Calu3 (cell line): ENCODE measurements at places on chromosomes 2 and 18.

DNA sequence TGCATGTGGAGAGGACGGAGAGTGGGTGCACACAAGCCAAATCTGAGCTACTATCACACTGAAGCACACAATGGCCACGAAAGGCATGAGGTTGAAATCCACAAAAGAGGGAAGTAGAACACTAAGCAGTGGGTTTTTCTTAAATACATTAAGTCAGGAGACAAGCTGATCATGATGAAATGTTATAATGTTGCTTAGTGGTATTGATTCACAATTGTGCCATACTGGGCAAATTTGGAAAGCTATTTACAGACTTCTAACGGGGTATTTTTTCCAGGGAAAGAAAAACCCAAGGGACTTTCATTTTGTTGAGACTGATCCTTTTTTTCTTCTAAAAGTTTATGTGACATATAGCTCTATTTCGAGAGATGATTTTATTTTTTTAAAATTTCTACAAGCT lies 100.8 kb upstream of the CNGA3 start:
- H3K36me3 ChIP-seq = no peaks in the 10 kb centered on the region
- H3K4me3 ChIP-seq = no peak overlapping the region
- H3K4me1 ChIP-seq = no peaks in the 10 kb centered on the region
- no peak for DNase-seq
- peaks cover 37% of the 10 kb centered on the region for H3K27me3 ChIP-seq

DNA sequence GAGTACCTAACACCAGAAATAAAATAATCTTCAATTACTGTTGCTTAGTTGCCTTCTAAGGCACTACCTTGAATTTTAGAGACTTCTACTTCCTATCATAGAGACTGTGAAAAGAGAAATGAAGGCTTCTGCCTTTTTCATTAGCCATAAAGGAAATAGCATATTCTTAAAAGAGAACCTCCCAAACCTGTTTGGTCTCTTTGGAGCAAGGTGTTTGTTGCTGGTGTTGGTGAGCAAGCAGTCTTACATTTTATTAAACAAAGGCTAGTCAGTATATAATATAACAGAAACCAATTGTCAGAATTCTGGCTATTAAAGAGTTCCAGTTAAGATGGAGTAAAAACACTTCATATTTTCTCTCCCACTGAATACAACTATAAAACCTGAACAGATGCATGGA lies 116.4 kb downstream of the TAF4B start:
- H3K4me1 ChIP-seq = peaks cover 18% of the 10 kb centered on the region
- H3K27me3 ChIP-seq = no peaks in the 10 kb centered on the region

- H3K27me3 ChIP-seq = no peaks in the 10 kb centered on the region
- H3K4me3 ChIP-seq = no peak overlapping the region
- H3K36me3 ChIP-seq = no peaks in the 10 kb centered on the region
- no peaks in the 10 kb centered on the region for H3K4me1 ChIP-seq
- DNase-seq = no peak
Measured at GRCh38 chr2:165408186-165408585, 61.3 kb upstream of the CSRNP3 start.

DNA sequence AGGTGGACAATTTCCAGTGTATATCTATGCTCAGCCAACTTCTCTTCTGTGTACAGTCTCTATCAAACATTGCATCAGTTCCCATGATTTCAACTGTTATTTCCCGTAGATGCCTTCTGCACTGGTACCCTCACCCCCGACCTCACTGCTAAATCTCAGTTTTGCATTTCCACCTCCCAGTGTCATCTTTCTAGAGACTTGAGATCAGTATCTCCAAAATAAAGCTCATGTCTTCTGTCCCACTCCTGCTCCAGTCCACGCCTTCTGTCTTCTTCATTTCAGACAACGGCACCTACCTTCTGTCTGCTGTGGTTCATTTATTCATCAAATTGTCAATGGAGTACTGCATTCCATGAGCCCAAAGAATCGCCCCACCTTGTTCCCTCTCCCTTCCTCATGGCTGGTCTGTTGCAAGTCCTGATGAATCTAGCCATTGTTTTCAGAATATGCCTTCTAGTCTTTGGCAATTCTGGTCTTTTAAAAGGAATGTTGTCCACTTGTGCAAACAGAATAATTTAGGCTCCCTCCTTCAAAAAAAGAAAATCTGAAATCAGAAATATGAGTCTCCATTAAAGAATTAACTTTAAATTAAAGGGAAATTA lies 23.3 kb upstream of the NPAS2 start:
- no peaks in the 10 kb centered on the region for H3K27me3 ChIP-seq
- H3K27ac ChIP-seq = peak overlapping the region; percentile 60
- peaks cover 60% of the 10 kb centered on the region for H3K4me1 ChIP-seq
- DNase-seq = peak; percentile 46
- H3K4me3 ChIP-seq = no peak overlapping the region
- peaks cover 9% of the 10 kb centered on the region for H3K36me3 ChIP-seq

- no peaks in the 10 kb centered on the region for H3K27me3 ChIP-seq
- no peak overlapping the region for H3K4me3 ChIP-seq
- no peaks in the 10 kb centered on the region for H3K36me3 ChIP-seq
- no peak overlapping the region for H3K27ac ChIP-seq
- H3K4me1 ChIP-seq = no peaks in the 10 kb centered on the region
- DNase-seq = no peak
Measured at GRCh38 chr2:143696651-143697050, 567.4 kb downstream of the ARHGAP15 start.

GRCh38 chr2:8267048-8267447 lies 414.8 kb upstream of the ID2 start:
- no peak overlapping the region for H3K4me3 ChIP-seq
- no peaks in the 10 kb centered on the region for H3K4me1 ChIP-seq
- no peak overlapping the region for H3K27ac ChIP-seq

GRCh38 chr2:42558827-42559226 lies 9.6 kb upstream of the MTA3 start:
- H3K27ac ChIP-seq = no peak overlapping the region
- DNase-seq = peak; percentile 41
- peaks cover 33% of the 10 kb centered on the region for H3K4me1 ChIP-seq
- H3K27me3 ChIP-seq = no peaks in the 10 kb centered on the region
- H3K36me3 ChIP-seq = peaks cover 19% of the 10 kb centered on the region
- no peak overlapping the region for H3K4me3 ChIP-seq

GRCh38 chr18:72194072-72194471 lies 350.1 kb downstream of the CBLN2 start:
- H3K4me1 ChIP-seq = no peaks in the 10 kb centered on the region
- H3K27ac ChIP-seq = no peak overlapping the region
- no peaks in the 10 kb centered on the region for H3K27me3 ChIP-seq
- no peaks in the 10 kb centered on the region for H3K36me3 ChIP-seq

- H3K27ac ChIP-seq = no peak overlapping the region
- no peaks in the 10 kb centered on the region for H3K36me3 ChIP-seq
- no peak overlapping the region for H3K4me3 ChIP-seq
- H3K27me3 ChIP-seq = peaks cover under 1% of the 10 kb centered on the region
- H3K4me1 ChIP-seq = peaks cover 8% of the 10 kb centered on the region
- no peak for DNase-seq
Measured at GRCh38 chr18:10170375-10170774, 256.6 kb downstream of the VAPA start.

DNA sequence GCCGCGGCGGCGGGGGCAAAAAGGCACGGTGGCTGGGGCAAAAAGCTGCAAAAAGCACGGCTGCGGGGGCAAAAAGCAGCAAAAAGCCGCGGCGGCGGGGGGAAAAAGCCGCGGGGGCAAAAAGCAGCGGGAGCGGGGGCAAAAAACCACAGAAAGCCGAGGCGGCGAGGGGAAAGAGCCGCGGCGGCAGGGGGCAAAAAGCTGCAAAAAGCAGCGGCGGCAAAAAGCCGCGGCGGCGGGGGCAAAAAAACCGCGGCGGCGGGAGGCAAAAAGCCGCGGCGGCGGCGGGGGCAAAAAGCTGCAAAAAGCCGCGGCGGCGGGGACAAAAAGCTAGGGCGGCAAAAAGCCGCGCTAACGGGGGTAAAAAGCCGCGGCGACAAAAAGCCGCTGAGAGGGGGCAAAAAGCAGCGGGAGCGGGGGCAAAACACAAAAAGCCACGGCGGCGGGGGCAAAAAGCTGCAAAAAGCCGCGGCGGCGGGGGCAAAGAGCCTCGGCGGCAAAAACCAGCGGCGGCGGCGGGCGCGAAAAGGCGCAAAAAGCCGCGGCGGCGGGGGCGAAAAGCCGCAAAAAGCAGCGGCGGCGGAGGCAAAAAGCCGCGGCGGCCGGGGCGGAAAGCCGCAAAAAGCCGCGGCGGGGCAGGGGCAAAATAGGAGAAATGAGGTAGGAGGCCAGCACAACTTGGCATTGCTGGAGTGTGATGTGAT lies 123.4 kb downstream of the ANKRD30BL start:
- H3K4me1 ChIP-seq = peaks cover 7% of the 10 kb centered on the region
- H3K27ac ChIP-seq = no peak overlapping the region
- H3K36me3 ChIP-seq = peaks cover 12% of the 10 kb centered on the region
- H3K27me3 ChIP-seq = peaks cover 59% of the 10 kb centered on the region

GRCh38 chr18:62784966-62785413 lies 69.6 kb downstream of the PHLPP1 start:
- H3K27ac ChIP-seq = no peak overlapping the region
- DNase-seq = no peak
- H3K36me3 ChIP-seq = no peaks in the 10 kb centered on the region
- no peak overlapping the region for H3K4me3 ChIP-seq

DNA sequence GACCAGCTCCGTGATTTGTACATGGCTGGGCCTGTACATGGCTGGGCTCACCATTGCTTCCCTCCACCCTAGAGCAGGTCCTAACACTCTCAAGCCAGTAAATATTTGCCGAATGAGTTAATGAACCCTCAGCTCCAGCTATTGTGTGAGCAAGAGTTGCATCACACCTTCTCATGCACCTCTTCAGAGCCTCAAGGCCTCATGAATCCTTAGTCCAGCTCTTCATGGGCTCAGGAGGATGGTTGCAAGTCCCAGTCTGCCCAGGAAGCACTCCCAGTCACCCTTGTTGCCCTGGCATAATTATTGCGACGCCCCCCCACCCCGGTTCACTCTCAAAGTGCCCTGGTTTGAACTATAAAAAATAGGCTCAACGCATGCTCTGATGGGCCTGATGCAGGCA lies 30.1 kb upstream of the GNAL start:
- H3K4me1 ChIP-seq = no peaks in the 10 kb centered on the region
- H3K27me3 ChIP-seq = peaks cover 62% of the 10 kb centered on the region
- DNase-seq = no peak
- no peak overlapping the region for H3K27ac ChIP-seq
- no peak overlapping the region for H3K4me3 ChIP-seq

GRCh38 chr2:68193144-68193543 lies 35.5 kb downstream of the PNO1 start:
- H3K27ac ChIP-seq = peak overlapping the region; percentile 80
- peaks cover 20% of the 10 kb centered on the region for H3K4me1 ChIP-seq
- DNase-seq = no peak

DNA sequence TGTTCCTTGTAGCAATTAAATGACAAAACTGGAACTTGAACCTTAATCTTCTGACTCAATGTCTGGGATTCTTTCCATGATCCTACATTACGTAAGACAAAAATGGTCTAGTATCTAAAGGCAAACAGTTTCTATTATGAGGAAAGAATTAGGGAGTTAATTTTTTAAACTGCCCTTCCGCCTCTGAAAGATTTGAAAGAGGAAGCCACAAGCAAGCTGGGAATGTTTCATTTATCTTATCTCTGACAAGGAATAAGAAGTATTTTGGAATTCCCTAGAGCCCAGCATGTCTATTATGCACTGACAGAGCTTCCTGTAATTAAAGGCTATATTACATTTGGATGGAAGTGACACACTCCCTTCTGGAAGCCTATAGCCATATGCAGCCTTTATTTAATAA lies 558.8 kb upstream of the CDH2 start:
- no peaks in the 10 kb centered on the region for H3K27me3 ChIP-seq
- peak overlapping the region; percentile 45 for H3K27ac ChIP-seq
- H3K4me3 ChIP-seq = no peak overlapping the region
- DNase-seq = no peak
- H3K4me1 ChIP-seq = no peaks in the 10 kb centered on the region

GRCh38 chr2:101253013-101253702 lies 472 bp downstream of the CNOT11 start:
- DNase-seq = peak; percentile 60
- peak overlapping the region; percentile 85 for H3K4me3 ChIP-seq
- peaks cover 55% of the 10 kb centered on the region for H3K36me3 ChIP-seq
- H3K27ac ChIP-seq = peak overlapping the region; percentile 86
- H3K4me1 ChIP-seq = peaks cover 41% of the 10 kb centered on the region
